K562 (cell line): ENCODE measurements at places on chromosomes 6 and 20.

DNA sequence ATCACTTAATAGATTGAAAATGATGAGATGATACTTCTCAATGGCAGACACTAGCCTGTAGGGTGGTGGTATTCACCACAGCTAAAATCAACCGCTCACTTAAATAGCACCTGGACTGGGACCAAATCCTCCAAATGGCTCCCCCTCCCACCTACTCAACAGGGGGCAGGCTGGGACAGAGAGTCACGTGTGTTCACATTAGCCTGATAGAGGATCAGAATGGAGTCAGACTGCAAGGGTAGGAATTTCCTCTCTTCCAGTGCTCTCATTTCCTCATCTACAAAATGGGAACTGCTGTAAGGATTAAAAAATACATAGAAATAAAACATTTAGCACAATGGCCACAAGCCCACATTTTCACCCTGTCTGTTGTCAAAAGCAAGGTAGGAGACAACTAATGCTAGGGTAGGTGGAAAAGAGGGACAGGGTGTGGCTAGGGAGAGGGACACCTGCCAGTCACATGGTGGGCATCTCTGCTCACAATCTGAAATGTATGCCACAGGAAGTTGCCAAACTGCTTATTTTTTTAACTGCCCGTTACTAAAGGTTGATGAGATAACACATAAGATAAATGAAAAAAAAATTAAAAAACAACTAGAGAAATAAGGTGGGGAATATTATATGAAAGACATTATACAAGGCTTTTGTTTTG lies 55.3 kb downstream of the BACH2 start:
- DNase-seq, result no peak

DNA sequence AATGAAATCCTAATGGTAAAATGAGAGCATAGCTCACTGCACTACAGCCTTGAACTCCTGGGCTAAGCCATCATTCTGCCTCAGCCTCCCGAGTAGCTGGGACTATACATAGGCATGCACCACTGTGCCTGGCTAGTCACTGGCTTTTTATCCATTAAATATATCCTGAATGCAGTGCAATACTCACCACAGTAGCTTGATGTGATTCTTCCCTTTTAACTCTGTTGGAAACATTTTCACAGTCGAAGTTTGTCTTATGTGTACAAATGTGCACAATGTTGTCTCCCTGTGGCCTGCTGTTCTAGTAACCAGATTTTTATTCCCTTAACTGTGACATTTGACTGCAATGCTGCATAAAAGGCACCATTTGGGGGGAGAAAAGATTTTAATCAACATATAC lies 56.7 kb downstream of the TRMT6 start:
- DNase-seq, result no peak

- no peak for DNase-seq
Observed at GRCh38 chr6:90263633-90264032, 33.0 kb downstream of the BACH2 start.

- DNase-seq, result no peak
Observed at GRCh38 chr6:109238396-109238795, 143.1 kb downstream of the CEP57L1 start.

DNA sequence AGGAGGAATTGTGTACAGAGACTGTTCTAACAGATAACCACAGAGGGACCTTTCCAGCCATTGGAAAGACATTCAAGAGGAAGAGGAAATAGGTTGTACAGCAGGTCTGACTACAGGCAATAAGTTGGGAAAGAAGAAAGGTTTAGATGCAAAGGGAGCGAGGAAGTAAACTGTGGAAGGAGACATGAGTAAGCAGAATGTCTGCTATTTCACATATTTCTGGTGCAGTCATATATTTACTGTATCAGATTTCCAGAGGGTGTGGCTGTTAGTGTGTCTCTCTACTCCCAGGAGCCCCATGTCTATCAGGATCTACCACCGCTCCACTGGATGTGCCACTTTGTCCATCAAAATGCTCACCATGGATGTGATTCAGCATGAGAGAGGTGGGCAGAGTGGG lies 25.9 kb downstream of the MRS2 start:
- DNase-seq, result no peak

- DNase-seq, result no peak
Observed at GRCh38 chr6:139967497-139967896, 593.0 kb upstream of the CITED2 start.

- DNase-seq, result no peak
Observed at GRCh38 chr6:131587909-131588308, 14.9 kb downstream of the ARG1 start.
